Urothelium cell line (cell line): ENCODE measurements at places on chromosomes 1 and 21.

GRCh38 chr1:248828845-248829244, 3.1 kb upstream of the SH3BP5L start:
- no peak for DNase-seq

DNA sequence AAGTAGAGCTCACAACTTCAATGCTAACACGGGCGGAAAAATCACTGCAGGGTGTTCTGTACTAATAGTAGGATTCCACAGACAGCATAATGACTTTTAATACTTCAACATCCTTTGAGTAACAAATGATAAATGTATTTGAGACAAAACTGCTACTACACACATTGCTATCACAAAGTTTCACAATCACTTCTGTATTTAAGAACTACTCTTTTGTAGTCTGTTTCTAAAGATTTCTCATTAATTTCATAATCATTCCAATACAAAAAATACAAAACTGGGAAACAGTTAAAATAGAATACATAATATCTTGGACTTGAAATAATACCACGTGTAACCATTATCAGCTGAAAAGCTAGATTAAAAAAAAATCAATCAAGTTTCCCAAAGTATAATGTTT, 2.7 kb downstream of the HMGN1 start:
- no peak for DNase-seq

DNA sequence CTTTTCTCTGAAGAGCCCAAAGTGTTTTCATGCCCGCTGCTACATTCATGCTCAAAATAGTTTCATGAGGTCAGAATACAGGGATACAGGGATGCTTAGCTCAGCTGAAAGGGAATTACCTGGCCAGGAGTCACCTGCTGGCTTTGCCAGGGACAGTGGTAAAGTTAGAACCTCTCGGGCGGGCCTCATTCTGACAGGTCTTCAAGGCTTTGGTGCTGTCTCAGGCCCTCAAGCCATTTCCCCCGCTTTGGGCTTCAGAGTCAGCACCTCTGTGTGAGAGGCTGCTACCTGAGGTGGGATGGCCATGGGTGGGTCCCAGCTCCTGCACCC, 5.5 kb downstream of the RASSF5 start:
- no peak for DNase-seq

GRCh38 chr1:245091171-245091621, 63.6 kb upstream of the KIF26B start:
- no peak for DNase-seq
